Activated CD4-positive, alpha-beta memory T cell treated with anti-CD3 and anti-CD28 coated beads, Interleukin-2, amount 10 ng/mL, durations not matched to agents 7 days and 5 days (primary cell): ENCODE measurements at places on chromosomes 13 and 19.
A peak's percentile ranks its signal among the peaks of the same experiment; 100 is the strongest.

- DNase-seq, result peak; percentile 87
These were observed 880 bp downstream of the SWSAP1 start for GRCh38 chr19:11375143-11375948.

GRCh38 chr13:72132075-72132474 lies 265.1 kb upstream of the DACH1 start:
- DNase-seq, result no peak

GRCh38 chr13:69213396-69213795 lies 894.2 kb upstream of the ATXN8OS start:
- no peak for DNase-seq

DNA sequence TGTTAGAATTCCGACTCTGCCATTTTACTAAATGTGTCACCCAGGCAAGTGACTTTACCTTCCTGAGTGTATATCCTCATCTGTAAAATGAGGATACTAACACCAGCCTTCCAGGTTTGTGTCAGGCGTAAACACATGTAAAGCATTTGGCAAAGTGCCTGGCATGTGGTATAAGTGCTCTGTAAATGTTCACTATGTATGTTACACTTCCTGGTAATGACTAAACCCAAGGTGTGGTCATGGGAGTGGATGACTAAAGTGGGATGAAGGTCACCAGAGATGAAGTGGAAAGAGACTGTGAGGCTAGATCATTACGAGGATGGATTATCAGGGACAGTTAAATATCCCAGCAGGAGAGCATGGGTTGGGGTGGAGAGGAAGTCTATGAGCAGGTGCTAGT lies 25.6 kb downstream of the DEDD2 start:
- no peak for DNase-seq

GRCh38 chr19:2618611-2619010 lies 83.9 kb downstream of the GNG7 start:
- DNase-seq, result peak; percentile 74

DNA sequence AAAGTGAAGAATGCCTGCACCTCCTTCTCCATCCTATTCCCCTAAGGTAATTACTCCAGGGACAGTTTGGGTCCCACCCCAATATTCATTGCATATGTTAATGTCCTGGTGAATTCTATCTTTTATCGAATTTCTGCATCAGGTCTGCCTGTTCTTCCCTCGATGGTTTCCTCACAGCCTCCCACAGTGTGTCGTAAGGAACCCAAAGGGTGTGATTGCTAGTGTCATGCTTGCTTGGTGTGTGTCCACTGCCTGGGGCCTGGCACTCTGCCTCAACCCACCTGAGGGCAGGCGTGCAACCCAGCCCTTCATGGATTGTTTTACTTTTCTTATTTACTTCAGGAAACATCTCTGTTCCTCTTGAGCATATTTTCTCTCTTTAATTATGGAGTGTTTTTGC lies 60.2 kb upstream of the CYSLTR2 start:
- no peak for DNase-seq

DNA sequence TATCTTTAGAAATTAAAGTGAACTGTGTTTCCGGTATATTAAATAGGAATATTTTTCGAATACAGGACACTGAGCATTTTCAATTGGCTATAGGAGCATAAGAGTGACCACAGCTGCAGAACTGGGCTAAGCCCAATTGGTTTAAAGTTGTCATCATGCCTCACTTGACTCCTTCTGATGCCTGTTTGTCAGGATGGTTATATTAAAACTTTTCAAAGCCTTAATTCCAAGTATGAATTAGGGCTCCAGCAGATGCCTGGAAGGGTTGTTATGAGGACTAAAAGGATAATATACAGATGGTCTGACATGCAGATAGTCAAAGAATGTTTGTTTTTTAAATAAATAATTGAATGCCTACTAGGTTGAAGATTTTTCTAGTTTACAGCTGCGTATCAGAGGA lies 100.0 kb downstream of the LMO7 start:
- no peak for DNase-seq

GRCh38 chr19:56114051-56114777 lies 6.9 kb downstream of the ZNF787 start:
- DNase-seq, result no peak

- no peak for DNase-seq
These were observed 47.8 kb upstream of the LATS2 start for GRCh38 chr13:21109168-21109567.

DNA sequence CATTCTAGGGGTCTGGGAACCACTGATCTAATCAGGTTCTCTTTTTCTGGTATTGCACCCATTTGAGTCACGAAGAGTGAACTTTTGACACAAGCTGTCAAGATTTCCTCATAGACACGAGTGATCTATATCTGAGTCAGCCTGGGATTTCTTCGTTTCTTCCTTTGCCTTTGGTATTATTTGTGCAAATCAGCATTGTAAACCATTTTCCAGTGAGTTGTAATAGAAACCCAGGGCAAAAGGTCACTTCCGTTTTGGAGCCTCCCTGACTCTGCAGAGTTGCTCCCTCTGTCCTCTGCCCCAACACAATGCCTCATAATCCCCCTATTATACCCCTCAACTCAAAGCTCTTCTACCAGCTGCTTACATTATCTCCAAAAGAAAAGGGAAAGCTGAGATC lies 615.1 kb downstream of the EFNB2 start:
- no peak for DNase-seq

DNA sequence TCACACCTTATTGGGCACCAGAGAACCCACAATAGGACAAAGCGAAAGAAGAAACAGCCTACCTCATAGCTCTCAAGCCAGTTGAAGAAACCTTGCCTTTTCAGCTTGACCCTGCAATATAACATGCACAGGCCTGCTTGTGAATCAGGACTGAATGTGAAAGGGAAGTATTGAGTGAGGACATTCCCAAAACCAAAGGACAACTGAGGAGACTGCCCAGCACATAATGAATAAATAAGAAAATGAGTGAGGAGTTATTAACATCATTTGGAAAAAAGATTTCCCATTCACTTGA lies 15.7 kb upstream of the ZNF544 start:
- DNase-seq, result no peak

GRCh38 chr13:41117869-41118268 lies 14.7 kb downstream of the KBTBD6 start:
- no peak for DNase-seq

DNA sequence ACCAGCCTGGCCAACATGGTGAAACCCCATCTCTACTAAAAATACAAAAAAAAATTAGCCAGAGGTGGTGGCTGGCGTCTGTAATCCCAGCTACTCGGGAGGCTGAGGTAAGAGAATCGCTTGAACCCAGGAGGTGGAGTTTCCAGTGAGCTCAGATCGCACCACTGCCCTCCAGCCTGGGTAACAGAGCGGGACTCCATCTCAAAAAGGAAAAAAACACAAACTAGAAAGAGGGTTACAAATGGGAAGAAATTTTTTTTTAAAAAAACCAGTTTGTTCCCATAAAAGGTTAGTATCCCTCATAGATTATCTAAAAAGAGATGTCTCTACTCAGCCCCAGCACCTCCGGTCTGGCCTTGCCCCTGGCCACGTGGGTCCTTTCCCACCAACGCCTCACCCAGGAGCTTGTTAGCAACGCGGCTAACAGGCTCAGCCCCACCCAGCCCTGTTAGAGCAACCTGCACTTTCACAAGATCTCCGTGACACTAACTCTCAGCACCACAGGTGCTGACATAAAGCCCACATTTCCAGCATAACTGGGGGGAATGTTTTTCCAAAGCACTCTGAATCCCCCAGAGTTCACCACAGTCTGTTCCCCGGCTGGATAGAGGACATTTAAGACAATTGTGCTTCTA lies 4.3 kb downstream of the DMKN start:
- peak; percentile 40 for DNase-seq

DNA sequence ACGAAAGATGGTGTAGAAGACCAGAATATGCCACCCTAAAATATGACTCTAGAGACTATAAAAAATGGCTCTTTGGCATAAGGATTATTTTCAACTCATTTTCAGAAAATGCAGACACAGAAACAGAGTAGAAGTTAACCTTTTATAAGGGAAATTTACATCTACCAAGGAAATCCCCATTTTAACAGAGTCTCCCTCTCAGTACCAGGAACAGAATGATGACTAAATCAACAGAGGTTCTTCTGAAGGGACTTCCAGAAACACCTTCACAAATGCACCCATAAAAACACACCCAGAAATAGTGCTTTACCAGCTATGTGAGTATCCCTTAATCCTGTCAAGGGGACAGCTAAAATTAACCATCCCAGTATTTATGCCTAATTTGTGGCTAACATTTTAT lies 29.1 kb downstream of the PLPP2 start:
- DNase-seq, result no peak

- DNase-seq, result no peak
These were observed 34.4 kb upstream of the ABCC4 start for GRCh38 chr13:95335667-95336066.

- no peak for DNase-seq
These were observed 277.1 kb downstream of the KLF5 start for GRCh38 chr13:73335944-73336343.

DNA sequence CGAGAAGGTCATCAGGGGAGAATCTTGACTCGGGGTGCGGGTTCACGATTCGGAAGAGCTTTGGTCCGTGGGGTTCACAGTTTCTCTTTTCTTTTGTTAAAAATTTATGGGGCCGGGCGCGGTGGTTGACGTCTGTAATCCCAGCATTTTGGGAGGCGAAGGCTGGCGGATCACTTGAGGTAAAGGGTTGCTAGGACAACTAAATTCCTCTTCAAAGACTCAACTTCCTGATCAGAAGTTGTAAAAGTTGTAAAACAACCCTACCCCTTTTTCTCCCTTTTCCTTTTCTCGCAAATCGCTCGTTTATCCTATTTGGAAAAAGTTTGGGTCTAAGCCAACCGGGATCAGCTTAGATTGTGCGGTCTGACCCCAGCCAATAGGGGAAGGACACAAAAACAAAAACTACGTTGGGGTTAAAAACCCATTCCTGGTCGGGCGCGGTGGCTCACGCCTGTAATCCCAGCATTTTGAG lies 673 bp downstream of the ZNF486 start:
- no peak for DNase-seq

GRCh38 chr13:78596736-78597601 lies 6.4 kb downstream of the POU4F1 start:
- DNase-seq, result no peak

GRCh38 chr13:33033051-33033812 lies 17.0 kb downstream of the KL start:
- DNase-seq, result no peak

DNA sequence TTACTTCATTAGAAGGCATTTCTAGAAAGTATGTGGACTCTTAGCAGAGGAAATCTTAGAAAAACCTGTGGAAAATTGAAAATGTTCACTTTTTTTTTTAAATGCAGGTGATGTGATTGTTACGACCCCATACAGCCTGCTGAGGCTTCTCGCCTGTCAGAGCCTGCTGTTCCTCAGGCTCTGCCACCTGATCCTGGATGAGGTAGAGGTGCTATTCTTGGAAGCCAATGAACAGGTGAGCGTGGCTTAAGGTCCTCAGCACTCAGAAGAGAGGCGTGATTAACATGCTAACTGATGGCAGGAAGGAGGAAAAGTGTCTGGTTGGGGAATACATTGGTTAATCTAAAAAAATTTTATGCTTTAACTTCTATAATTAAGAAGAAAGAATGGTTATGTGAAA lies 71.4 kb downstream of the SLC7A9 start:
- DNase-seq, result no peak

GRCh38 chr19:6833166-6833790 lies 54.1 kb upstream of the ADGRE1 start:
- no peak for DNase-seq

DNA sequence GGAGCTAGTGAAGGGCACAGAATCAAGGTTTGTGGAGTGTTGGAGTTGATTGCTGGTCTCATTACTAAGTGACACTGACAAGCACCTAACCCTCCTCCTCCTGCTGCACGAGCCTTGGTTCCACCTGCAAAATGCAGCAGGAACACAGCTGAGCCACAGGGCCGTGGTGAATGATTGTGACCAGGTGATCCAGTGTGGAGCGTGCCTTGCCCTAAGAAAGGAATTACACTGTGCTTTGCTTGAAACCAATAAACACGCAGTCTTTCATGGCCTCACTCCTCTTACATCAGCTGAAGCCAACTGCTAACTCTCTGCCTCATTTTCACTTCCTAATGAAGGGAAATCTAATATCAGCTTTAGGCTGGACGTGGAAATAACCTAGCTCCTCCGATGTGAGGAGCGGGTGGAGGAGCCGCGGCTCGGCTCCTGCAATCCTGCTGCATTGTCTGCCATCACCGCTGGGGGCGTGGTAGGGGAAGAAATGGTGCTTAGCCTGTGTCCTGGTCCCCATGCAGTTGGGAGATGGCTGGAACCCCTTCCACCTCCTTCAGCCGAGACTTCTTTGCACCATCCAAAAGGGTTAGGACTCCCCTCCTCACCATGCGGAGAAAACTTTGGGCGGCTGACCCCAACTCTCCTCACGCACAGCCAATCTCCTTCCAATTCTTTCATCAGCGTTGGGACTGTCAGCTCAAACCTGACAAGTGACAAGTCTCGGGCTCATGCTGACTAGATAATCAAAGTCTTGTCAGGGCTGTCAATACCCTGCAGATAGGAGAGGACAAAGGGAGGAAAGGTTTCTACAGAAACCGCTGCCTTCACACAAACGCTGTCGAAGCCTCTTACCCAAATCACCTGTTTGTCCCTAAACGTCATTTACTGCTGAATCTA lies 427.9 kb downstream of the ZNF536 start:
- DNase-seq, result peak; percentile 28

DNA sequence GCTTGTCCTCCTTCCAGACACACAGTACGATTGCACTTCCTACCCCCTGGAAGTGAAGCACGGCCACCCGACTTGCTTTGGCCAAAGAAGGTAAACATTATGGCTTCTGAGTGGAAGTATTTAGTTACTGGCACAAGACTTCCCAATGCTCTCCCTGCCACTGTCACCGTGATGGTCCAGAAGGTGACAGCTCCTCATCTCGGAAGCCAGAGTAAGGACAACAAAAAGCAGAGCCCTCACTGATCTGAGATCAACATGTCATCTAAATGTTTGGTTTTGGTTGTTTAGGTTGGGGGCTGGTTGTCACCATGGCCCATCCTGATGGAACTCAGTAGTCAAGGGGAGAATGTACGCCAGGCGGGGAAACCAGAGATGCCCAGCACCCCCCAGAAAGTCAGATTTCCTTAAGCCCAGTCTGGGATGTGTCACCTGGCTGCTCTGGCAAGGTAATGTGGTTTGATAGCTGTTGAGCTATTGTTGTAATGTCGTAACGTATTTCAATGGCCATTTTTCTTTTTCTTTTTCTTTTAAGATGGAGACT lies 170.1 kb upstream of the ZNF536 start:
- no peak for DNase-seq

- peak; percentile 21 for DNase-seq
These were observed 64.1 kb downstream of the KLF12 start for GRCh38 chr13:74070065-74070464.
